ENCODE measurements at places on chromosomes 2 and 18.

GRCh38 chr2:109712746-109713145 is 81.4 kb upstream of the RGPD5 start:
- DNase-seq: no peak

DNA sequence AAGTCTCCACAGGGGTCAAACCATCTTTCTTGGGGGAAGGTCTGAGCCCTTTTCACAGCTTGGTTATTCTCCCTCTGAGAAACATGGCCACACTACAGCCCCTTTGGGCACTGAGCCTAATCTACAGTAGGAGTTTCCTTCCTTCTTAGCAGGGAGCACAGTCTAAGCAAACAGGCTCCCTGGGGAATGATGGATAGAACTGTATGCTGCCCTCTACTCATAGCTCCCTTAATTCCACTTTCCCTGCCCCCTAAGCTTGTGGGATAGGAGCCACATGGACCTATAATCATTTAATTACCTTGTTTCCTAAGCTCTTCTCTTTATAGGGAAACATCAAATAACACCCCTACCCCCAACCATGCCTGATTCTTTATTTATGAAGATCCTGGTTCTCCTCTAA is 442.1 kb upstream of the MEX3C start:
- DNase-seq: no peak

- DNase-seq: no peak
Measured at GRCh38 chr18:59881728-59882656, 17.8 kb upstream of the PMAIP1 start.

DNA sequence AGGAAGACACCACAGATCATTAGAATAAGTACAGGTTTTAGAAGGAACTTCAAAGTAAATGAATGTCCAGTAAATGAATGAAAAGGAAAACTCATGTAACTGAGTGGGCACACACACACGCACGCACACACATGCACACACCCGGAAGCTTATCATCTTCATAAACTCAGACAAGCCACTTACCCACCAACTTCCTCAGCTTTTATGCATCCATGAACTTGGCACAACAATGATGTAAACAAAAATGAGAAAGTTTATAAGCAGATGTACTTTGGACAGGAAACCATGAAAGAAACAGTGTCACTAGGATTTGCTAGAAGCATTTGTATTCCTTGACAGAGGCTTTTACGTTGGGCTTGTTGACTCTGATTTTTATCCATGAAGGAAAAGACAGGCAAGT is 23.2 kb downstream of the RNF152 start:
- DNase-seq: no peak
